ENCODE measurements at places on chromosomes 5 and 9.

- no peak for DNase-seq
These were observed 2.8 kb upstream of the DUSP1 start for GRCh38 chr5:172773481-172774469.

DNA sequence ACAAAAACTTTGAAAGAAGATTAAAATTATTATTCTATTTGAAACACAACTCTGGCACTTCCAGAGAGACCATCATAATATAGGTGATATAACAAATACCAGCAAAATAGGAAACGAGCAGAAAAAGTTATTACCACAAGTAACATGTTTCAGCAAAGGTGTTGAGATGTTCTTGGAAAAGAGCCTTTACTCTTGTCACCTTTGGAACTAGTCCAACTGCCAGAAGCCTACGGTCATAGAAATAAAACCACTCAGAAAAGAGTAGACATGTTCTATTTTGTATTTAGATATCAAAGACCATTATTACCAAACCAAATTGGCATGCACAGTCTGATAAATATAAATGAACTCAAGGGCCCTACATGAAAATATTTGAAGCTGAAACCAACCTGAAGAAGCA, 145.0 kb upstream of the DMAC1 start:
- DNase-seq, result no peak

GRCh38 chr5:153998010-153998409, 40.7 kb downstream of the FAM114A2 start:
- DNase-seq, result no peak

GRCh38 chr9:134403682-134404301, 77.5 kb downstream of the RXRA start:
- DNase-seq, result no peak

Measured in NAMALWA (cell line).